Neural crest cell (in vitro differentiated cells): ENCODE measurements at places on chromosomes 2 and 18.

GRCh38 chr2:10926191-10926820 lies 14.6 kb downstream of the KCNF1 start:
- no peak for DNase-seq

DNA sequence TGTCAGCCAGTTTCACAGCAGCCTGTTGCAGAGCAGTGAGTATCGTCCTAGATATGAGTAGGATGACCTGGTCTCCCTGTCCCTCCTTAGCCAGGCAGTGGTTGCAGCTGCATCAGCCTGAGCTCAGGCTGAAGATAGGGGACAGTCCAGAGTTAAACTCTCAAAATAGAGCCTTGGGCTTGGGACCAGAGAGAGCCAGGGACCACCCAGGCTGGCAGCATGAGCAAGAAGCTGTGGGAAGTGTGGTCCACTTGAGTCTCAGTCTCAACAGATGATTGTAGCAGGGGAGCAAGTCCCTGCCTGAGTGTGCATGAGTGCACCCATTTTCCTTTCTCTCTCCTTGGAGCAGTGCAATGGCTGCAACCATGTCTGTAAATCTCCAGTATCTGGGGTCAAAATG lies 38.0 kb upstream of the TACR1 start:
- no peak for DNase-seq

DNA sequence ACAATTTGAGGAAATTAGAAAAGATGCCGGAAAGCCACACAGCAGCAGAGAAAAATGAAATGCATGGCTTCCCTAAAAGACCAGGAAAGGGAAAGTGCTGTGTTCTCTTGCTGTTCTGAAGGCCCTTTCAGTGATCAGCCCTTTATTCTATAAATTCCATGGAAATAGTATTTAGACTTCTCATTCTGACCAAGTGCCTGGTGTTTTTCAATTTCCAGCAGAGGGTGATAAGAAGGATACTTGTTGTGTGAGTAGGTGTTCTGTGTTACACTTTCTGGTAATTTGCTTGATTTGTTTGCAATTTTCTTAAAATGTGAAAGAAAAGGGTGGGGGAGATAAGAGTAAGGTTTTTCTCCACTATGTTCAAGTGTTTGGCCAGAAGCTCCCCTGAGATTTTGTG lies 504.5 kb downstream of the IRS1 start:
- no peak for DNase-seq

- DNase-seq: no peak
Observed at GRCh38 chr2:166000401-166000800, 46.8 kb upstream of the TTC21B start.
